ENCODE measurements at places on chromosomes 16 and 17.

DNA sequence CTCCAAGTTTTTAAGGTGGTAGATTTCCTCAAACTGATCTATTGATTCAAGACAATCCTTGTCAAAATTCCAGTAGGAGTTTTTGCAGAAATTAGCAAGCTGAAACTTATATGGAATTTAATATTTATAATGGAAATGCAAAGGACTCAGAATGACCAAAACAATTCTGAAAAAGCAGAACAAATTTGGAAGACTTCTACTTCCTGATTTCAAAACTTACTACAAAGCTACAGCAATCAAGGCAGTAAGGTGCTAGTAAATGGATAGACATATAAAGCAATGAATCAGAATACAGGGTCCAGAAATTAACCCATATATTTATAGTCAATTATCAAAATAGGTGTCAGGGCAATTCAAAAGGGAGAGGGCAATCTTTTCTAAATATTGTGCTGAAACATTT, 11.8 kb upstream of the IL21R start:
- DNase-seq: no peak

GRCh38 chr17:11816409-11816808, 180.9 kb downstream of the ZNF18 start:
- no peak for DNase-seq

GRCh38 chr17:2122641-2123302, 67.9 kb downstream of the HIC1 start:
- DNase-seq: no peak

DNA sequence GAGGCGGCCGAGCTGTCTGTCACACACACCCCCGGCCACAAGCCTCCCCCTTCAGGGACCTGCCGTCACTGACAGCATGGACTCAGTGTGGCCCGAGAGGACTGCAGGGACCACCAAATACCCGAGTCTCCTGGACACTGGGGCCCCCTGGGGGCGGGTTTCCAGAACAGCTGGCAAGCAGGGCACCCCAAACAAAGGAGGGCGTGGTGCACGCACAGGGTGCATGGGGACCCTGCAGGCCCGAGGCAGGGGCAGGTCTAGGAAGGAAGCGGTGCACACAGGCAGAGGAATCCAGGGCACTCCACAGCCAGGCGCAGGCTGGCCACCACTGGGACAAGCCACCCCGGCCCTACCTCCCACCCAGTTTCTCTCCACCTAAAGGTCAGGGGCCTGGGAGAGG, 28.7 kb upstream of the ENPP7 start:
- no peak for DNase-seq

GRCh38 chr17:37276475-37276874, 99.3 kb upstream of the C17orf78 start:
- DNase-seq: no peak

GRCh38 chr17:52828621-52829020, 670.1 kb upstream of the CA10 start:
- peak; percentile 82 for DNase-seq

DNA sequence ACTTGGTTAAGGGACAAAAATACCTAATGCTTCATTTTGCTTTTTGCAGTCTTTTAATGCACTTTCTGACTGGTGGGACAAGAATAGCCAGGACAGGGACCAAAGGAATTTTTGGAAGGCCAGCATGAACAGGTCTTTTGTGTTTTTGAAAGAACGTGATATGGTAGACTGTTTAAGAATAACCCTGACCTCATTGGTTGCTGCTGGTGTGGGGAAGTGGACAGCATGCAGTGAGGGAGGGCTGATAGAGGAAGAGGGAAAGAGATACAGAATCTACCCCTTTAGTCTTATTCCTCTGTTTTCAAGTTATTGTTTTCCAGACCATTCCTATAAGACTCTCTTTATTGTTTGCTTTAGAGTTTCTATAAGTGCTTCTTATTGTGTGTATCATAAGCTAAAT, 816.2 kb downstream of the CDH11 start:
- no peak for DNase-seq

DNA sequence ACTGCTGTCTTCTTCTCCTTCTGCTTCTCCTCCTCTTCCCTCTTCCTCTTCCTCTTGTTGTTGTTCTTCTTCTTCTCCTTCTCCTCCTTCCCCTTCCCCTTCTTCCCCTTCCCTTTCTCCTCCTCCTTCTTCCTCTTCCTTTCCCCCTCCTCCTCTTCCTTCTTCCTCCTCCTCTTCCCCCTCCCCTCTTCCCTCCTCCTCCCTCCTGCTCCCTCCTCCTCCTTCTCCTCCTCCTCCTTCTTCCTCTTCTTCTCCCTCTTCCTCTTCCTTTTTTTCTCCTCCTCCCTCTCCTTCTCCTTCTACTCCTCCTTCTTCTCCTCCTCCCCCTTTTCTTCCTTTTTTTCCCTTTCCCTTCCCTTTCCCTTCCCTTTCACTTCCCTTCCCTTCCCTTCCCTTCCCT, 245.0 kb upstream of the IRX5 start:
- no peak for DNase-seq

Measured in NCI-H1436 (cell line).